ENCODE measurements at places on chromosomes 4 and X. TPM values are rescaled to one million over a fixed set of nuclear protein-coding genes. Genes with fewer than 3 reads are reported as not detected.

The CLIC2 gene
- total RNA-seq = not detected

The SPANXD gene
- not detected for total RNA-seq

The TLL1 gene
- 4.8 TPM for total RNA-seq

The RAB9B gene
- total RNA-seq = 1.5 TPM

The PARM1 gene
- 4.5 TPM for total RNA-seq

The PRRG1 gene
- total RNA-seq = 10.8 TPM

The SYTL5 gene
- 0.17 TPM for total RNA-seq
